ENCODE measurements at places on chromosomes 11 and 22.

- no peak for DNase-seq
These were observed 8.9 kb downstream of the APOBEC3A start for GRCh38 chr22:38966380-38966702.

DNA sequence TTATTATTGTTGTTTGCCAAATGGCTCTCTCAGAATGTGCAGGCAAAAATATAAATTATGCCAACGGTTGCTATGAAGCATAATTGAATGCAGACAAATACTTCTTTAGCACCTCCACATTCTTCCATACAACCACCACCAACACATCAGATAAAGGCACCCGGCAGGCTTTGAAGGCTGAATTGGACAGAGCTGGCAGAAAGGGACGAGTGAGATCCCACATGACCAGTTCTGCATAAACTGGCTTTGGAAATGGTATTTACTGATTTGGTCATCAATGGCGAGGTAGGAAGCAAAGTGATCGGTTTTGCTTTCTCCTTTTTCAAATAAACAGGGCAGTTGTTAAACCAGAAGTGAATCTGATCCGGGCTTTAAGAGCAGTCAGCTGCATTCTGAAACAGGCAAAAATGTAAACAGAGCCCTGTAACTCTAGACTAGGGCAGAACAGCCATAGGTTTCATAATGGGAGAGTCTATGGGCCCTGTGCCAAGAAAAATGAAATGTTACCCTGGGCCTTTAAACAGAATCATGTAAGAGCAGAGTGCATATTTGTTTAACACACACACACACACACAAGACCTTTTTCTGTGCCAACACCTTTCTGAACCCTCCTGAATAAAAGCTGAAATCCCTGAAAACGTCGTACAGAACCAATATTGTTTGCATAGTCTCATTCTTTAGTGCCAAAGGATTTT, 97.7 kb downstream of the MPPED2 start:
- DNase-seq = no peak

DNA sequence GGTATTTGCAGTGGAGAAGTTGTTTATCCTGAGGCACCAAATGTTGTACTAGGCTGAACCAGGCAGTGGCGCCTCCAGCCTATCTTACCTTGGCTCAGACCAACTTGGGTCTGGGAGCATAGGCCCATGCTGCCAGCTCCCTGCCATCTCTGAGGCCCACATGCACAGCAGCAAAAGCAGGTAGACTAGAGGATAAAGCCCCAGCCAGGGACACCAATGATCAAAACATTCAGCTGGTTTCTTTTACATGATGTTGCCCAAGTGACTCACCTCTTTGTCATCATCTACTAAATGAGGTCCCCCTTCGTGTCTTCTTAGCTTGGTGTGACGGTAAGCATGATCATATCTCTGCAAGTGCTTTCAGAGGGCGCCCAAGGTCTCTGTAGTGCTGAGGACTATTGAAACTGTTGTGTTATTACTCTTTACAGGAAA, 112.1 kb upstream of the DRD2 start:
- no peak for DNase-seq

DNA sequence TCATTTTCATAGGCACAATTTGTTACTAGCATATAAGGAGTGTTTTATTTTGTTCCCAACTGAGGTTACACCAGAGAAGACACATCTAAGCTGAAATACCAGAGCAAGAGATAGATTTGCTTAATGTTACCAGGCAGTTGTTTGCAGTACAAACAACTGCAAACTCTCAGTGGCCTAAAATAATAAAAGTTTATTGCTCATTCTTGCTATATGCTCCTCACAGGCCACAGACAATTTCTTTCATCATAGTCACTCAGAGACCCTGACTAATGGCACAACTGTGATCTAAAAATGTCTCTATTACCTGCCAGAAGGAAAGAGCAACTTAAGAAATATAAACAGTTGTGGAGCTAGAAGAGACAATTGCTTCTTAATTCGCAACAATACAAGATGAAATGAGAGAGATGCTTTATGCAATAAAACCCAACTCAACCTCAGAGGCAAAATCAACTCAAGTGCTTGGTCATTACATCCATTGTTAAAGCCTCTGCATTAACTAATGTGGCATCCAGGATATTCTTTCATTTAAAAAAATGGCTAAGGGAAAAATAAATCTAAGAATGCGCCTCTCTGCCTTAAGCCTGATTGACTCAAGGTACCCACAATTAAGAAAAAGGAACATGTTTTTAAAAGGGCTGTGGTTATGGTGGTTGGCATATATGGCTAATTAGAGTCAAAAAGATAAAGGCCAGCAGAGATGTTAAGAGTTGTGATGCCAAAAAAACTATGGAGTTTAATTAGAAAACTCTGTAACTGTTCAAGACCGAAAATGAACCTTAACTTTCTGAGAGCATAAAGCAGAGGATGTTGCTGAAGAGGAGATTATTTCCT, 103.7 kb downstream of the CD44 start:
- no peak for DNase-seq

DNA sequence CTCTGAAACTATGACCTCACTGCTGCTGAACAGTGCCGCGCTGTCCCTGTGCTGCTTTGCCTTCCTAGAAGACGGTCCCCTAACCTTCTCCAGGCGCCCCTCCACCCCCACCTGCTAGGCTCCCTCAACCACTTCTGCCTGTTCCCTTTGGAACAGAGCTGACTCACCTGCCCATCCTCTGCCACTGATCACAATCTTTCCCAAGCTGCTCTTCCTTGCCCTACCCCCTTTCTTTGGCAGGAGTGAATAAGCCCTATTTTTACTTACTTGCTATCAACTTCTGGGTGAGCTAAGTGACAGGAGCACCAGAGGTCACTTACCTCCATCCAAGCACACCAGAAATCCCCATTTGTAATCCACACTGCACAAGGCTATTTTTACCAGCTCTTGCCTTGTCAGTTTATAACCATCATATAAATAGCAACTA, 116.0 kb upstream of the BID start:
- DNase-seq = no peak

DNA sequence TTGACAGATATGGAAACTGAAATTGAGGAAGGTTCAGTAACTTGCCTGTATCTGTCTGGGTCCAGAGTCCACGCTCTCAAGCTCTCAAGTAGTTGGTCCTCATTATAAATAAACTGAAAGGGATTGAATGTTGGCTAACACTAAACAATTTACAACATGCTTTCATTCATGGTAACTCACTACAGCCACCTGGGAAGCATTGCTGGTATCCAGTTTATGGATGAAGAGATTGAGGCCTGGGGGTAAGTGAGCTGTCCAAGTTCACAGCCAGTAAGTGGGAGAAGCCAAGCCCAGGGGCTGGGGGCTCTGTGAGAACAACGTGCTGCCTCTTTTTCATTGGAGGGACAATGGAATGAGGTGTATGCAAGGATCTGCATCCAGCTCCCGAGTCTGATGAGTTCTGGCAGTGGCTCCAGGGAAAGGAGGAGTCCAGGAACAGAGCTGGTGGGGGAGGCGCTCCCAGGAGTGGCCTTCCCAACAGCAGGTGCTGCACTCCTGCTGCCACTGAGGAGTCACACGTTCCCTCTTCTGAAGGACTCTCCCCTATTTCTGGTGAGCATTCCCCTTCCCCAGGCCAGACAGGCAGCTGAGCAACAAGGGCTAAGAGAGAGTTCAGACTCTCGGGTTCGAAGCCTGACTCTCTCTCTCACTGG, 175.8 kb downstream of the CSNK2A3 start:
- DNase-seq = no peak

DNA sequence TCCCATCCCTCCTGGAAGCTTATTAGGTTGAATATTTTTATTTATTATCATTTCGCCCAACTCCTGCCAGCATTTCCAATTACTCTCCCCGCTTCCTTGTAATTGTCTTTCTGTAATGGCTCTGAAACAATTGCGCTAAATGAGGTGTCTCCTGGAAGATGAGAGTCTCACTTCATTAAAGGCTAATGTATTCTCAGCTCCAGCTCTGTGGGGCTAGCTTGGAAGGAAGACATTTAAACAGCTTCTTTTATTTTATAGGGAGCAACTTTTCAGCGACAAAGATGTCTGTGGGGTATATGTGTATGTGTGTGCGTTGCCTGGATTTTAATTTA, 86.6 kb downstream of the PKNOX2 start:
- DNase-seq = no peak

- DNase-seq = no peak
These were observed 97.9 kb downstream of the WNT7B start for GRCh38 chr22:45878901-45879551.

GRCh38 chr11:11525283-11525682, 96.5 kb downstream of the GALNT18 start:
- no peak for DNase-seq

- DNase-seq = no peak
These were observed 68.9 kb downstream of the CSTPP1 start for GRCh38 chr11:47005441-47005840.

DNA sequence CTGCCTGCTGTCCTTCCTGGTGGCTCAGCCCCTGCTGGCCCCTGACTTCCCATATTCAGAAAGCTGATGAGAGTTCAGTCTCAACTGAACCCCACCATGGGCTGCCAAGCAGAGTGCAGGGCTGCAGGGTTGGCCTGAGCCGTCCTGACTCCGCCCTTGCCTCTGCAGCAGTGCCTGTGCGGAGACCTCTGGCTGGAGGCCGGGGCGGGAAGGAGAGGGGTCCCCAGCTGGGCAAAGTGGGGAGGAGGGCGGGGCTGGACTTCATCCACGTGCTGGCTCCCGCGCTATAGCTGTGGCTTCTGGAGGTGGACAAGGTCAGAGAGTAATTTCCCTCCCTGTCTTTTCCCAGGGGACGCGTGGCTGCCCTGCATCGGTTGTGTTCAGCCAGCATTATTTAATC, 13.6 kb downstream of the GLB1L3 start:
- no peak for DNase-seq

DNA sequence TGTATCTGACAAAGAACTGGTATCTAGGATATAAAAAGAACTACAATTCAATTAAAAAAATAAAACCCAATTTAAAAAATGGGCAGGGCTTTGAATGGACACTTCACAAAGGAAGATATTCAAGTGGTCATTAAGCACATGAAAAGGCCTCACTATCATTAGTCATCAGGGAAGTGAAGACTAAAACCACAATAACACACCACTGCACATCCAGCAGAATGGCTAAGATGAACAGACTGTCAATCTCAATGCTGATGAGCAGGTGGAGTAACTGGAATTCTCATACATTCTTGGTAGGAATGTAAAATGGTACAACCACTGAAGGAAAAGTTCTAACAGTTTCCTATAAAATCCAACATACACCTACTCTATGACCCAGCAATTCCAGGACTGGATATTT, 8.9 kb downstream of the HPS4 start:
- DNase-seq = no peak

DNA sequence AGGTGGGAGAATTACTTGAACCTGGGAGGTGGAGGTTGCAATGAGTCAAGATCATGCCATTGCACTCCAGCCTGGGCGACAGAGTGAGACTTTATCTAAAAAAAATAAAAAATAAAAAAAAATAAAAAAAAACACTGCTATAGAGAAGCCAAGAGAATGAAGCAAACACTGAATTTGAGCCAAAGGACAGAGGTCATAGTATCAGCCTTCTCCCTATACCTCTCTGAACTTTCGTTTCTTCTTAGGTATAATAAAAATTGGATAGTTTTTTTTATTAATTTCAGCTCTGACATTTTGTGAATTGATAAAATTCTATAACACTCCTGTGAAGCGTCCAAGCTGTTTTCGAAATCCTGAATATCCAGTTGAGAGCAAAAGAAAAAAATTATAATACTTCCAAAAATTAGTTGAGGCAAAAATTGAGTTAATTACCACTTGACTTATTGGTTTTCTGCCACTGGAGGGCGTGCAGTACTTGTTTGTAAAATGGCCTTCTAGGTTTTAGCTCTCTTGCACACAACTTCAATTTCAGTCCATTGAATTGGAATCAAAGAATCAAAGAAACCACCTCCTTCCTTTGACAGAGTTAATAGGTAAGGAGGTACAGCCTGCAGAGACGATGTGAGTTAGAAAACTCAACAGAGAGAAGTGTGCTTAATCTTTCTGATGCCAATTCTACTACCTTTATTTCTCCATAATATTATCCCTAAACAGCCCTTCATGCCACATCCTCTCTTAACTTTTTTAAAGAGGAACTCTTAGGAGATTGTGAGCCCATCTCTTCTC, 143.2 kb downstream of the BBOX1 start:
- no peak for DNase-seq

GRCh38 chr22:26172389-26172990, 3.2 kb downstream of the SEZ6L start:
- no peak for DNase-seq

Data from CMK (cell line).